C1 segment of cervical spinal cord (tissue), 14 donors: ENCODE measurements at places on chromosomes 7 and 10.

DNA sequence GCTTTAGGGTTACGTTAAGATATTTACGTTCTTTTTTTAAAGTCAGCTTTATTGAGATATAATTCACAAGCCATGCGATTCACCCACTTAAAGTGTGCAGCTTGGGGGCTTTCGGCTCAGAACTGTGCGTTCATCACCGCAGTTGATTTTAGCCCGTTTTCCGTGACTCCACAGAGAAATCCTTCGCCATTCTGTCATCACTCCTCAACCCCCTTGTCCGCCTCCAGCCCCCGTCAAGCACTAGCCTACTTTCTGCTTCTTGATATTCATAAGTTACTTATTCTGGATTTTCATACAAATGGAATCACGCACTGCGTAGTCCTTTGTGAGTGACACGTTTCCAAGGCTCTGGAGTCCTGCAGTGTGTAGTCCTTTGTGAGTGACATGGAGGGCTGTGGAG lies 20.4 kb downstream of the FAM20C start:
- no peak for DNase-seq

GRCh38 chr10:100749309-100750217 lies 4.2 kb downstream of the PAX2 start:
- no peak for DNase-seq

DNA sequence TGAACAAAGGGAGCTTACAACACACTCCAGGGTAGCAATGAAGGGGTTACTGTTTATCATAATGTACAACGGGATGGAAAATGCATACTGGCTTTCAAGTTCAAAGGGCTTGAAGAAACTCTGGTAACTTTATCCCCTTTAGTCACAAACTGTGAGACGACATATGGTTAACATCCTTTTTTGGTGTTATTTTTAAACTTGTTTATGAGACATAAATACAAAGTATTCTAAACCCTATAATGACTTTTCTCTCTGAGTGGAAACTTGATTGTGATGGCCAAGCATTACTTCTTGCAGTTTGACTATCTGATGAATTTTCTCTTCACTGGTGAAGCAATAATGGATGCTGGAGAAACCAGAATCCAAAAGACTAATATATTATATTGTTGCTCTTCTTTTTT lies 62.0 kb upstream of the SEMA3A start:
- DNase-seq: no peak

- DNase-seq: no peak
Measured at GRCh38 chr10:120972259-120972658, 121.1 kb downstream of the WDR11 start.

DNA sequence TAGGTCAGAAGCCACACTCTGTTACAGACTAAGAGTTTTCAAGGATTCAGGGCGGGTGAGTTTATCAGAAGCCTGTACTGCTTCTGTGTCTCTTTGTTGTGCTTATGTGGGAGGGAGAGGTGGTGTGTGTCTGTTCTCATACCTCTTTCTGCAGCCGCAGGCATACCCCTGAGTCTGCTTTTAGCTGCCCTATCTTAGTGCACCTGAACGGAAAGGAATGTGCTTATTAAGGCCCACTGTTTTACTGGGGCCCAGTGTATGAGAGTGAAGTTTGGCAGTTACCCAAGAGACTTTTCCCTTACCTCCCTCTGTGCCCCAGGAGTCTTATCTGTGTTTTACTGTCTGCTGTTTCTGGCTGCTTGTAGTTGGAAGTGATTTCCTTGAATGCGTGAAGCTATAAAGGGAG lies 104.3 kb downstream of the TYW1 start:
- no peak for DNase-seq

- DNase-seq: peak; percentile 79
Measured at GRCh38 chr10:87095236-87095945, 385 bp downstream of the SHLD2 start.

- DNase-seq: no peak
Measured at GRCh38 chr10:115417585-115418265, 324.6 kb downstream of the ATRNL1 start.

DNA sequence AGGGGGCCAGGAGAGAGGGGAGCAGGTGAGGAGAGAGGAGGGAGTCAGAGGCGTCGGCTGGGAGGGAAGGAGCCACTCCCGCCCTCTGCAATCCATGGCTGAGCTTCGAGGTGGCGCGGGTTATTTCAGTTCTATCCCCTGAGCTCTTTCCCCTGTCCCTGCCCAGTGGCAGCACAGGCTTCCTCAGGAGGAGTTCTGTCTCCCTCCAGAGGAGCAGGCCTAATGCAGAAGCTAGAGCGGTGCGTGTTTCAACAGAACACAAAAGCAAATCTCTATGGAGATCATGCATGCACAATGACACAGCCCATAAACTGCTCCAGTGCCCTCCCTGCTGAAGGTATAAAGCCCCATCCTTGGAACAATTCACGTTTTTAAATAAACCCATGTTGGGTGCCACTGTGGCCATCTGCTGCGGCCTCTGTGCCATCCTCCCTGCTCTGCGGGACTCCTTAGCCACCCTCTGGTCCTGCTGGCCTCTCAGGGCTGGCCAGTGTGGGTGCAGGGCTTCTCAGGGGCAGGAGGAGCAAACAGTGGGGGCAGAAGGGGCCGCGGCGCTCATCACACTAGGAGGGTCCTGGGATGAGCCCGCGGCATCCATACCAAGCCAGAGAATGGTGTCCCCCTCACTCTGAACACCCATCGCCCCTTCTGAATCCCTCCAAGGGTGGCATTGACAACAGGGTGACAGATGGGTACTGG lies 192.6 kb upstream of the LYZL2 start:
- DNase-seq: no peak
